Esophagus mucosa (tissue), 1 donor: ENCODE measurements at places on chromosomes 2 and 18.

- ATAC-seq, result peak; percentile 70
Measured at GRCh38 chr18:72727038-72727655, 140.6 kb downstream of the NETO1 start.

- ATAC-seq, result no peak
Measured at GRCh38 chr2:178163911-178164310, 30.4 kb upstream of the OSBPL6 start.

DNA sequence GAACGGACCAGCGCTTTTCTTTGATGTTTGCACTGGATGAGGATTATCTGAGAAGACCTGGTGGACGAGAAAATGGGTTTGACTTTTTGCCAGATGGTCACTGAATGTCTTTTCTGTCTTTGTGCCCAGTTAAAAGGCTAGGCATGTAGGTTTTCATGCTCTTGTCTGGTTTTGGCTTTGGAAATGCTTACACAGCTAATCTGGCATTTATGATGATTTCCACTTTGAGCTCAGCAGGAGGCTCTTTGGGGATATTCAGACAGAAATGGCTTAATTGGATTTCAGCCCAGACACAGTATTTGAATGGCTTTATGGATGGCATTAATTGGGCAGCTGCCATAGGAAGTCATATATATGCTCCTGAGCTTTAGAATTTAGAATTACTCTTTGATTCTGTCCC is 59.6 kb downstream of the NCK2 start:
- ATAC-seq, result no peak

DNA sequence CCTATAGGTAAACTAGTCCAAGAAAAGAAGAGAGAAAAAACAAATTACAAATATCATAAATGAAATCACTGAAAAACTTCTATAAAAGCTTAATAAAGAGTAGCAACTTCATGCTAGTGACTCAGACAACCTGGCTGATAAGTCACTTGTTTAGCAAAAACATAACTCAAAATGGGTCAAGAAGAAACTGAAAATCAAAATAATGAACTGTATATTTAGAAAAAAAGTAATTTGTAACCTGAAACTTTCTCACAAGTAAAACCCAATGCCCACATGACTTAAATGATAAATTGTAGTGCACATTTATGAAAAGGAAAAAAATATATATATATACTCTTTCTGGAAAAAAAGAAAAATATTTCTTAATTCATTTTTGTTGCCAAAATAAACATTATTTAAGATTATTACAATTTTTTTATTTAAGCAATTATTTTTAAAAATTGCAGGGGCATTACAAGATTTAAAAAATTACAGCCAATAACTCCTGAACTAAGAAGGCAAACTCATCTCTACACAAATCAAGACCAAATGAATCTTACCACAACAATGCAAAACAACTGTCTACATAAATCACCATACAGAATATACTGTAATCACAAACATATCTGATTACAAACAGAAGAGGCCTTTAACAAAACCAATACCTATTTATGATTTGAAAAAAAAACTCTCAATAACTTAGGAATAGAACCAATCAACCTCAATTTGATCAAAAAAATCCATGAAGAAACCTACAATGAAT is 406.3 kb downstream of the CDH7 start:
- ATAC-seq, result no peak

DNA sequence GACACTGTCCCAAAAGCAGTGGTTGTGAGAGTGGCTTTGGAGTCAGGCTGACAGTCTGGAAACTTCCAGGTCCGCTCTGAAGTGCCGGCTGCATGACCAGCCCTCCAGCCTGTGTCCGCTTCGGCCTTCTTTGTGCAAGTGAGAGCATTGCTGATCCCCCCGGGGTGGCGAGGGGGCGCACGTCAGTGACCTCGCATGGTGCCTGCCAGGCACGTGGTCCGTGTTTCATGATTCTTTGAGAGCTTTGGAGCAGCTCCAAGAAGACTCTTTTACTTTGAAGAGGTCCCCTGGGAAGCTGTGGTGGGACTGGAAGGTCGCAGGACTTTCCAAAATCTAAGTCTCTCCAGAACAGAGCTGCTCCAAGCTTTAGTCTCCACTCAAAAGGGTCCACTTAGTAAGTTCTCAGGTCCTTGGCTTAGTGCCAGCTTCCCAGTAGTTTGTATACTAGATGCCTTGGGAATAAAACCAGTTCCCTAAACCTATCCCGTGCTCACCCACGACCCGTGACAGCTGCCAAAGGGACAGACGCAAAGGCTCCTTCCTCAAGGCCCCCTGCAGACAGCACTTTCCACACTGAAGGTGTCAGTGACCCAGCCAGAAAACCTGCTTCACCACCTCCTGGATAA is 68.8 kb downstream of the ADI1 start:
- no peak for ATAC-seq

- peak; percentile 98 for ATAC-seq
Measured at GRCh38 chr2:234446404-234447076, 50.3 kb downstream of the ARL4C start.
